ENCODE measurements at places on chromosomes 7 and 10.
A peak's percentile ranks its signal among the peaks of the same experiment; 100 is the strongest.

GRCh38 chr7:149790146-149790548 lies 16.8 kb upstream of the ZNF467 start:
- no peak for DNase-seq

GRCh38 chr7:27171637-27172314 lies 2.3 kb downstream of the HOXA10 start:
- DNase-seq = peak; percentile 68

- peak; percentile 84 for DNase-seq
These were observed at the start of gene AIFM2 for GRCh38 chr10:70132098-70133029. AIFM2 (minus strand) TSS chr10:70132825; CDS start chr10:70124084, 8,741 bp downstream.

GRCh38 chr10:20975236-20975635 lies 78.1 kb upstream of the NEBL start:
- DNase-seq = no peak

GRCh38 chr7:13050703-13051102 lies 363.3 kb downstream of the ARL4A start:
- DNase-seq = no peak

DNA sequence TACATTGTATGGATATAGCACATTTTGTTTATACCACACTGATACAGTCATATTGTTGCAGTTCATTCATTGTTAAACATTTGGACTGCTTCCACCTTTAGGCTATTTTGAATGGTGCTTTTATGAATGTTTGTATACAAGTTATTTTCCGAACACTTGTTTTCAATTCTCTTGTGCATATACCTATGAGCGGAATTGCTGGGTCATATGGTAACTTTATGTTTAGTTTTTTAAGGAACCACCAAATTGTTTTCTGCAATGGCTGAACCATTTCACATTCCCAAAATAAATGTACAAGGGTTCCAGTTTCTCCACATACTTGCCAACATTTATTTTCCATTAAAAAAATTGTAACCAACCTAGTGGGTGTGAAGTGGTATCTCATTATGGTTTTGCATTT lies 4.0 kb upstream of the EXOC4 start:
- DNase-seq = no peak

- no peak for DNase-seq
These were observed 104.2 kb downstream of the TEX36 start for GRCh38 chr10:125578658-125579315.

- DNase-seq = peak; percentile 88
These were observed 7.8 kb upstream of the TRIM56 start for GRCh38 chr7:101077303-101078086.

GRCh38 chr7:96697822-96698221 lies 11.8 kb downstream of the SEM1 start:
- DNase-seq = no peak

Data from kidney (tissue), 22 donors.